ENCODE measurements at places on chromosomes 12 and 14.

DNA sequence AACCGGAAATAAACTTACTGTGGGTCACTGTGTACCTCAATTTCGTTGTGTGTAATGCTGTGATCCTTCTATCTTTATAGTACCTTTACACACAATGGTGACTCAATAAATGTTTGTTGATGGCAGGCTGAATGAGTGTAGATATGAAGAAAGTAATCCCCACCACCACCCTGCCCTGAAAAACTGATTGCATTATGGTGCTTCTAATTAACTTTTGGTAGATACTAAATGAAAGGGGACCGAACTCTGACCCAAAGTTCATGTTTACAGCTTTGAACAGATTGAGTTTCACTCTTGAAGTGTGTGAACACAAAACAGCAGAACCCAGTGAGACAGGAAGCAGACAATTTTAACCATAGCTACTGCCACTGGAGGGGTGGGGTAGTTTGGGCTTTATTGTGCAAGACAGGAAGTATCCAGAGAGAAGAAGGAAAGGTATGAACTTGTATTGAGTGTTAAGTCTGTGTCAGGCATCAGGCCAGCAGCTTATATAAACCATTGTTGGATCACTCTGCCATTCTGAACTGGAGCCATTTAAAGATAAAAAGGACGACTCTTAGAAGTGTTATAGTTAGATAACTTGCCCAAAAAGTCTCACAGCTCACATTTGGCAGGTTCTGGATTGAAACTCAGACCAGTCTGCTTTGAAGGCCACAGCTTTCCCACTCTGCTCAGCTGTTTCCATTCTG is 197.0 kb upstream of the AMIGO2 start:
- DNase-seq, result peak; percentile 87

DNA sequence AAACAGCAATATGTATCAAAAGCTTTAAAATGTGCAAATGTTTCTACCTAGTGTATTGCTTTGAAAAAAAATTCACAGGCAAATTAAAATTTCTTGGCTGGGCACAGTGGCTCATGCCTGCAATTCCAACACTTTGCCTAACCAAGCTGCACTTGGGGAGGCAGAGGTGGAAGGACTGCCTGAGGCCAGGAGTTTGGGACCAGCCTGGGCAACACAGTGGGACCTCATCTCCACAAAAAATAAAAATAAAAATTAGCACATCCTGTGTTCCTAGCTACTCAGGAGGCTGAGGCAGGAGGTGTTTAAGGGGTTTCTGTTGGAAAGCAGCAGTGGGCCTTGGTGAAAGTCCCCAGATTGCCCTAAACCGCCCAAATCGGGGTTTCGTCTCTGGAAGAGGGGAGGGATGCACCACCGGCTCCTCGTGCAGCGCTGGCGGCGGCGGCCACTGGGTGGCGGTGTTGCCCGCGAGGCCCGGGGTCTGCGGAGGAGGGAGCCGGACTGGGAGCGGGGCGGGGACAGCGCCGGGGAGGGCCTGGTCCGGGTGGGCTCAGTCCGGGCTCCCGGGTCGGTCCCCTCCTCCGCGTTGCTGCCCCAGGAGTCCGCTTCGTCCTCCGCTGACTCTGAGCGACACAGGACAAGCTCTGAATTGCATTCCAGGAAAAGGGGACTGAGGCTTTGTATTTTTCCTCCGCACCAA is 265.6 kb downstream of the AACS start:
- DNase-seq, result peak; percentile 22

- DNase-seq, result no peak
Observed at GRCh38 chr12:3416159-3416558, 74.8 kb upstream of the PRMT8 start.

- DNase-seq, result peak; percentile 87
Observed at GRCh38 chr14:77301103-77301502, 19.6 kb downstream of the POMT2 start.

DNA sequence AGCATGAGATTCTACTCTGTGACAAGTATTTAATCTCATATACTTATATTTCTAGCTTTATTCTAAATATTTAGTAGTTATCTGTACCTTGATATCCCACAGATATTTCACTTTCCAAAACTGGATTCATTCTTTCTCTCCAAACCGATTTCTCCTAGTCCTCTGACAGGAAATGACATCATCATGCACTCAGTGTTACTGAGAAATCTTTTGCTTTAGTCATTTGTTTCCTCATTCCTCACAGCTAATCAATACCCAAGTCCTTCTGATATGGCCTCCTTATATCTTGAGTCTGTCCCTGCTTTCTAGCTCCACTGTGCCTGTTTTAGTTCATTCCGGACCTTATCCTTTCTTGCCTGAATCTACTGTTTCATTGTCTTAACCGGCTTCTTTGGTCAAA is 39.4 kb upstream of the E2F7 start:
- peak; percentile 39 for DNase-seq

DNA sequence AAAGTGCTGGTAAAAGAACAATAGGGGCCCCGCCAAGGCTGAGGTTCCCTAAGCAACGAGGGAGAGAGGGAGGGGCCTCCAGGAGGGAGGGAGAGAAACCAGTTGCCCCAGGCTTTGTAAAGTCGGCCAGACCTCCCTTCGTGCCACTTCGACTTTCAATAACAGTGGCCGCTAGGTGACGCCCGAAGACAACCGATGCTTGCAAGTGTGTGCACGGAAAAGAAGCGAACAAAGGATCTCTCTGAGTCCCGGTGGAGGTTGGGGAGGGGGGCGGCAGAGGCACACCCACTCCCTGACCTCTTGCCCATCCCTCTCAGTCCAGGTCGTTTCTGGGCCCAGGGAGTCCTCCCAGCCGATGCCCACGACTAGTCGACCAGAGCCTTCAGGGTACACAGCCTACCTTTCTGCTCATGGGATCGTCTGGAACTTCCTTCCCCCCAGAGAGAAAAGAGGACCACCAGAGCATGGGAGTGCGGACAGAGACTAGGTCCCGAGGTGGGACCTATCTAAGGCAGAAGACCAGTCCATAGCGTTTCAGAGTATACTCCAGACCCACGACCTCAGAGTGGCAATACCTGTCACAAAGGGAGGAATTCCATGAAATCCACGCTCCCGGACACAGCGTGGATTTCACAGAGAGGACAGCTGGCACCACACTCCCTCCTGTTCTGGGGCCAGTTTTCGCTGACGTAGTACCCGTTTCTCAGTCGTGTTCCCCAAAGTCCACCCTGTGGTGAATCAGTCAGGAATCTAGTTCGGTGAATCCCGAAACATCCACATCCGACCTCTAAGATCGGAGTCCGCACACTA is 262.7 kb upstream of the ALG10B start:
- DNase-seq, result no peak

DNA sequence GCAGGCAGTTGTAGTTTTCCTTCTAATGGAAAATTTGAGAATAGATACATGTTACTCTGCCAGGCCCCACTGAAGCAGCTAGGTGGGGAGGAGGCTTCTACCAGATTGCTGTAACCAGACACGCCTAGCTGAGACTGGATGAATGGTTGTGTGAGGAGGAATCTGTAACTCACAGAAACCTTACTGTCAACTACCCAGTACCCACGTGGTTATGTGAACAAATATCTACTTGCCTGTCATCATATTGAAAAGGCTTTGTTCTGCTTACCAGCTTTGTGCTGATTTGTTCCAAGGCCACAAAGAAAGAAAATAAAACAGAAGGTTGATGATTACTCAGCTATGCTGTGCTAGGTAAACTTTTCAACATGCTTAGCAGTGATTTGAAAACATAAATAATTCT is 167.2 kb downstream of the CAPZA3 start:
- DNase-seq, result no peak

GRCh38 chr14:99615497-99616157 is 11.6 kb upstream of the CCDC85C start:
- DNase-seq, result no peak

- DNase-seq, result peak; percentile 68
Observed at GRCh38 chr12:46266869-46267574, 1.8 kb downstream of the SLC38A1 start.

DNA sequence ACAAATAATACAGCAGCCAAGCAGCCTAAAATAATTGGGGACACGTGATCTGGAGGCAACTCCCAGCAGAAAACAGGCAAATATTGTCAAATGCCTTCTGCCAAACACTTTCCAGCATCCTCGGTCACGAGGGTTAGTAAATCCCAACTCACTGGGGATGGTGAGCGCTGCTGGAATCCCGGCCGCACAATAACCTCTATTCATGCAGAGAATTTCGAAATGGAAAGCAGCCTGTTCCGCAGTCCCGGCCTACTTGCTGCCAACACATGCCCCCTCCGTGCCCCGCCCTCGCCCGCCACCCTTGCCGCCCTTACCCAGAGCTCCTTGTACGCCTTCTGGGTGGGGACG is 62.2 kb downstream of the RFX4 start:
- DNase-seq, result no peak

DNA sequence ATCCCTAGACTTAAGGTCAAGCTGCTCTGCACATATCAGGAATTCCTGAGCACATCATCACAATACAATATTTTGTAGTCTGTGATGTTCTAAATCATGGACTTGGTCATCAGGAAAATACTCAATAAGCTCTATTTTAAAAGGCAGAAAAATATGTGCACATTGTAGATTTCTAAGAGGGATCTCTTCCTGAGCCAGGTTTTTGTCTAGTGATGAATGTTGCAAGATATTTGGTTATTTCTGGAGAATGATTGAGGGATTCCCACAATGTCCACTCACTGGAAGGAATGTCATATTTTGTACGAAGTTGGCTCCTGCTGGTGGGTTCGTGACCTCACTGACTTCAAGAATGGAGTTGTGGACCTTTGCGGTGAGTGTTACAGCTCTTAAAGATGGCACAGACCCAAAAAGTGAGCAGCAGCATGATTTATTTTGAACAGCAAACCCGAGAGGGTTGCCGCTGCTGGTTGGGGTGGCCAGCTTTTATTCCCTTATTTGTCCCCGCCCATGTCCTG is 300.9 kb upstream of the DCN start:
- peak; percentile 92 for DNase-seq

DNA sequence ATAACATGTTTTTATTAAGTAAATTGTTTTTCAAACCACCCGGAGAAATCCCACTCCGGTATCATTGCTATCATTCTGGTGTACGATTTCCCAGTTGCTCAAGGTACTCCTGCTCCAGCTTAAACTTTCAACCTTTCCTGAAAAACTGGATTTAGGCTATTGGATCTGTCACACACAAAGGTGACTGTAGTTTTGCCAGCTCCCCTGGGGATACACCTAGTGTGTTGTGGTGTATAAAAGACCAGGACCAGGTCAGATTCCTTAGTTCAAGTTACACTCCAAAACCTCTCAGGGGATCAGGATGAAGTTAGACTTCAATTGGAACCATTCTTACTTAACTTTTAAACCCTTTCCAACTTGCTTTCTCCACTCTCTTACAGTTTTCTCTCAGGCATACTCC is 303.9 kb downstream of the NOVA1 start:
- DNase-seq, result no peak

DNA sequence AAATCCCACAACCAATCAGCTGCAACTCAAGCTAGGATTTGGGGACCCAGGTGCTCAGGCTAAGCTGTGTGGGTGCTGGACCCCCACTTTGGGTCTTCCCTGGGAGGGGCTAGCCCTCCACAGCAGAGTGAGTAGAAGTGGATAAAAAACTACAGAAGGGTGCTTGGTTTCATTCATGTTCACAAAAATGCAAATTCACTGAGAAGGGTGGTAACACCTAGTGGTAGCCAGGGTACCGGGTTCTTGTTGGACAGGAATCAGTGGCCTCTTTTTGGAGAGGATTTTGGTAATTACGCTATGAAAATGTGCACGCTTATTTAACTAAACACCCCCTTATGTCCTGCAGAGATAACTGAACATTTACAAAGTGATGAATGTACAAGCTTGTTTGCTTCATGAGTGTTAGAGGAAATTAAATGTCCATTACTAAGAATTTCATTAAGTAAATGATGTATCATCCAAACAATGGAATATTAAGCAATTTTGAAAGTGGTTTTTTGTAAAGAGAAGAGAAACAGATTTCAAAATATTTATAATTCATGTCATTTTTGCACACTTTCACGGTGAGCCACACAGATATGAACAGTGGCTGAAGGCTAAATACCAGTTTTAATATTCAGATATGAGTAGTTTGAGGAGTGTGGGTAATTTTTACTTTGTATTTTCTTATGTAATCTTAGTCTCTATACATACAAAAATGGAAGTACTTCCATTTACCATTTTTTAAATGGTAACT is 78.3 kb downstream of the DDX51 start:
- no peak for DNase-seq

DNA sequence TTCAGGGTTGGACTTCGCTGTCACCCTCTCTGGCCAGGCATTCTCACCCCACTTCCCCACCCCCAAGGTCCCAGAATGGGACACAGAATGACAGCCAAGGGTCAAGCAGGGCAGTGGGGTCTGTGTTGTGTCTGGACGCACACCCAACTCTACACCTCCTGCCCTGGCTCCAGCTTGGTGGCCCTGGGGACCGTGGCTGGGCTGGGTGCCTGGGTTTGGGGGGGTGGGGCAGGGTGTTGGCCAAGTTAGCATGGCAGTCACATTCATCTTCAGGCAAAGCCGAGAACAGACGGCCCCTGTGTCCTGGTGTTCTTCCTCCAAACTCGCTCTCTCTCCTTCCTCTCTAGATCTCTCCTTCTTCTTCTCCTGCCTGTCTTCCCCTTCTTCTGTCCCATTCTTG is 5.6 kb downstream of the LRP1 start:
- DNase-seq, result no peak

DNA sequence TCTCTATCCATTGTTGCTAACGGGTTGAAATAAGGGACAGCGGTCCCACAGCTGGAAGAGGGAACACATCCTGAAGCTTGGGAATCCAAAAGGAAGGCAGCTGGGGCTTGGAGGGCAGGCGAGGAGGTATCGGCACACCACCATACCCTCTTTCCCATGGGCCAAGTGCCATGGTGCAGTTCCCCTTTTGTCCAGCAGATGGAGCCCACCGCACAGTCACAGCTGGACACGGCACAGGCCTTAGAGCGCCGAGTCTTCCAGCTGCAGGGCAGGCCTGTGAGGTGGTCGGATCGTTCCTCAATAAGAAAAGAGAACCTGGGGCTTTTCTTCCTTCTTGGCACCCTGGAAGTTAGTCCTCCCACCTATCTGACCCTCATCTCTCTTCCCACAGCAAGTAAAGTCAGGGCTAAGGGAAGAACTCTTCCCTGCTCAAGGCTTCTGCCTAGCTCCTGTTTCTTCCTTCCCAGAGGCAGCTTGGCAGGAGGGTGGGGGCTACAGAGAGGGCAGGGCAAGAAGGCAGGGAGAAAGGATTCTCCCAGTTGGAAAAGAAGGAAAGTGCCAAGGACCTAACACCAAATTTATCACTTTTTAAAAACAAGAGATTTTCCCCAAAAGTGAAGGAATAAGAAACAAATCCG is 8.6 kb downstream of the PPP1R1A start:
- DNase-seq, result peak; percentile 63

DNA sequence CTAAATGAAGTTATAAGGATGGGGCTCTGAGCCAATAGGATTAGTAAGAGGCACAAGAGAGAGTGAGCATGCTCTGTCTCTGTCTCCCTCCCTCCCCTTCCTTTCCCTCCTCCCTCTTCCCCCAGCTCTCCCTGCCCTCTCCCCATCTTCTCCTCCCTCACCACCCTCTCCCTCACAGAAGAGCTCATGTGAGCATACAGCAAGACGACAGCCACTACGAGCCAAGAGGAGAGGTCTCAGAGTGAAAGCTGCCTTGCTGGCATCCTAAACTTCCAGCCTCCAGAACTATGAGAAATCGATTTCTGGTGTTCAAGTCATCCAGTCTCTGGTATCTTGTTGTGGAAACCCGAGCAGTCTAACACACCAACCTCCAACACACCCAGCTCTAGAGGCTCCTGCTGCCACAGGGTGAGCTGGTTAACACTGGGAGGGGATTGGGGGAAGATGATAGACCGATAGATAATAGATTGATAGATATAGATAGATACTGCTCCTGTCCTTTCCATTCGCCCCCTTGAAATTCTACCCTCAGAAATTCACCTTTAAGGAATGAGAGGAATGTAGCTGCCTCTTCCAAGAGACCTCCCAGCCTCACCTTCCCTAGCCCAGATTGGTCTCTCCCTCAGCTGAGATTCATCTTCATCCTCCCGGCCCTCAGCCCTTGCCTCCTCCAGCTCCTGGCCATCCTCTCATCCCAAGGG is 25.8 kb upstream of the ACTN1 start:
- peak; percentile 45 for DNase-seq

Measured in iris pigment epithelial cell (primary cell).